ENCODE measurements at places on chromosomes 2 and 18. TPM values are rescaled to one million over a fixed set of nuclear protein-coding genes. Genes with fewer than 3 reads are reported as not detected.
A peak's percentile ranks its signal among the peaks of the same experiment; 100 is the strongest.

The UGT1A4 gene
- total RNA-seq, result 5.2 TPM

The OSR1 gene
- total RNA-seq, result 4.9 TPM

The IL37 gene
- 0.29 TPM for total RNA-seq

DNA sequence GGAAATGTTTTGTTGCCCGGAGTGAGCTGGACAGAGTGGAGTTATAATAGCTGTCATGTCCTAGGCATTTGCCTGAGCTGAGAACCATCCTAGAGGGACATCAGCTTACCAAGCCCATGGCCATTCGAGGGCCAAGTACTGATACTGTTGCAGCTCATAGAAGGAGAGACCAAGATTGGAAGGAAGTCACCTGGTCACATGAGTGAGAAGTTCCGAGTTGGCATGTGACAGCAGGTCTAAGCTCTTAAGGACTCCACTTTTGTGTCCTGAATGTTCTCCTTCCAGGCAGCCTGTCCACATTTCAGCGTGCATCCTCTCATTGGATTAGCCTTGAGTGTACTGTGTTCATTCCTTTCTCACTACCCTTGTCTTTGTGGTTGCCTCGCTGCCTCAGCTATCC is 4.4 kb downstream of the FHOD3 start:
- DNase-seq, result no peak

DNA sequence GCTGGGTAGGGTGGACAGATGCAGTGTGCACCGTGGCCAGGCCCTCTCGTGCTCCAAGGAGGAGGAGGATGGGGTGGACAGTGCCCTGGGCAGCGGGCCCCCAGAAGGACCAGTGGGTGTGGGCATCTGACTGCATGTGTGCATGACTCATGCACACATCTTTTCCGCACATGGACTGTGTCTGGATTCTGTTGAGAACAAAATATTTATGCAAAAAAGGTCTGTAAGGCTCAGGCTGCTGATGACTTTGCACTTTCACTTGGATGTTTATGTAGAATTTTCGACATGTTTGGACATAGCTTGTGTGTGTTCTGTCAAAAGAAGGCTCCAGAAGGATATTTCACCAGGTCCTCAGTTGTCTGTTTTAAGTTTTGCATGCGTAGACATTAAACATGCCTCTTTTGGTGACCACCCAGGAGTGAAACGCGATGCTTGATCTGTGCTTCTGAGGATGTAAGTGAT is 45.6 kb downstream of the MTCL1 start:
- peak; percentile 40 for DNase-seq

GRCh38 chr18:9861933-9862332 is 23.8 kb upstream of the TXNDC2 start:
- no peak for DNase-seq

- no peak for DNase-seq
Measured at GRCh38 chr2:131408207-131408606, 44.2 kb upstream of the RAB6D start.

- DNase-seq, result peak; percentile 34
Measured at GRCh38 chr2:106575955-106576354, 88.8 kb downstream of the CD8B2 start.
